ENCODE measurements at places on chromosomes 1 and 21.

DNA sequence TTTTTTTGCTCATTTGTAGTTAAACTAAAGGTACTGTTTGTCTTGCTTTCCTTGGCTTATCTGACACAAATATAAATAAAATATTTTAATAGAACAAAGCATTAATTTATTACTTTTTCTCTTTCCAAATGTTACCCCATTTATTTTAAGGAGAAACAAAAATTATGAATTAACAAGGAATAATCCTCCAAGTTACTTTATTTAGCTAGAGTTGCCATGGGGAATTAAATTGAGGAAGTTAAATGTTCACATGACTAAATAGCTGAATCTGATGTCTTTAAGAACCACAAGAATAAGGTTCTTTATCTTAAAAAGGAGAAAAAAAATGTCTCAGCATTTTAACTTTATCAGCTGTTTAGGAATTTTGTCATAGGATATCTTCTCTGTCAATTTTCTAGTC is 12.3 kb downstream of the ATG4C start:
- no peak for DNase-seq

DNA sequence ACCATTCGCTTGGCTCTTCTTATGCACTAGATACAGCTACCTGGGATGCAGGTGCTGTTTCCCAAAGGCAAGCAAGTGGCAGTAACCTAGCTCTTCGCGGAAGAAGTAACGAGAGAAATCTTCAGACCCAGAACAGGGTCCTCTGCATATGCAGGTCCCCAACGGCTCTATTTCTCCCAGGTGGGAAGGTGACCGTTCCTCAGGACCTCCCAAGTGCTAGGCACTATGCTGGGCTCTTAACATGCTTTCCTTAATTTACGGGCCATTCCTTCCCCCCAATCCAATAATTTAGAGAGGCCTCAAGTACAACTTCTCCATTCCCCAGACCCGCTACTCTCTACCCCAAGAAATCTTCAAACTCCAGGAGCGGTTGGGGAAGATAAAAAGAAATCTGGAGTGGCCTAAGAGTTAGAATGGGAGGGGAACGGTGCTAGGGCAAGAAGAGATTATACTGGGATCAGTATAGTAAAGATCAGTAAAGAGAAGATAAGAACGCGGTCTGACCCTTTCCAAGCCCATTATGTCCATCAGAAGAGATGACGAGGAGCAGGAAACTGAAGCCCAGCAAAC is 410 bp downstream of the TXNDC12 start:
- no peak for DNase-seq

- DNase-seq = peak; percentile 99
Measured at GRCh38 chr1:210373878-210374599, 45.3 kb downstream of the HHAT start.

DNA sequence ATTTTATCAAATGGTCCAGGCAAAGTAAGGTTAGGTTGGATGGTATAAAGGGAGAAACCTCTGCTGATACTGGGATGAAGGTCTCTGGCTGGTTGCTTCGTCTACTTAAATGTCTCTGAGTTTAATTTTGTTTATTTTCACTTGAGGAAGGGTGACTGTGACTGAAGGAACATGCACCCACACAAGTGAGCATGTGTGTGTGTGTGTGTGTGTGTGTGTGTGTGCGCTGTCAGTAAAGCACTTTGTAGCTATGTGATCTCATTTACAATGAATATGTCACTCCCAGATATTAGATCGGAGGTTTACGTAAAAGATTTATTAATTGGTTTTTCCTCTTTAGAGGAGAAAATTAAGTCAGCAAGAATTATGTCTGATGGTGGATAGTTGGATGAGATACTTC is 4.4 kb downstream of the FOXD2 start:
- DNase-seq = no peak
